ENCODE measurements at places on chromosomes 13 and 19.

DNA sequence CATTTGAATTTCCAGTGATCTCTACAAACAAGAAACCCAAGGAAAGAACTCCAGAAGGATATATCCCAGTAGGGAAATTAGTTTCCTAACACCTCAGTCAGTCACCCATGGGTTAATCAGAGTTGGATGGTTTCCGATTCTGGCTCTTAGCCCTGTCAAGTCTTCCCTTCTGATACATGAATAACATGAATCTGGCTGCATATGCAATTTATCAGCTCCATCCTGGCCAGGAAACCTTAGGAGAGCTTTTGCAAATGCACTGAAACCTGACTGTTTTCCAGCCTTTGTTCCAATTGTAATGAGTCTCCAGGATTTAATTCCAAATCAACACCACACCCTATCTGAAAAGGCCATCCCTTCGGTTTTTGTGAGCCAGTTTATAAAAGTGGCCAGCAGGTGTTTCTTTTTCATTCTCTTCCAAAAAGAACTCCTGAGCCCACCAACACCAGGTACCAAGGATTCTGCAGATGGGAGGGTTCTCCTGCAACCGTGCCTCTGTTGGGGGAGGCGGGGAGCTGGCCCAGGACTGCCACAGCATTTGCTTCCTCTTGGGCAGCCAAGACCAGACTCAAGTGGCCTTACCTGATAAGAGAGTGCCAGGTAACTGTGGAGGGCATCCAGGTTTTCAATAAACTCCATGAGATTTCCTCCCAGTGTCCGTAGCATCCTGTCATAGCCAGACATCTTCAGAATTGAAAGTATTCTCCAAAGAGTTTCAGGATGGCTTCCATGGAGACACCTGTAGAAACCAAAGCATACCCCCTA, 77.5 kb downstream of the C13orf42 start:
- no peak for DNase-seq

DNA sequence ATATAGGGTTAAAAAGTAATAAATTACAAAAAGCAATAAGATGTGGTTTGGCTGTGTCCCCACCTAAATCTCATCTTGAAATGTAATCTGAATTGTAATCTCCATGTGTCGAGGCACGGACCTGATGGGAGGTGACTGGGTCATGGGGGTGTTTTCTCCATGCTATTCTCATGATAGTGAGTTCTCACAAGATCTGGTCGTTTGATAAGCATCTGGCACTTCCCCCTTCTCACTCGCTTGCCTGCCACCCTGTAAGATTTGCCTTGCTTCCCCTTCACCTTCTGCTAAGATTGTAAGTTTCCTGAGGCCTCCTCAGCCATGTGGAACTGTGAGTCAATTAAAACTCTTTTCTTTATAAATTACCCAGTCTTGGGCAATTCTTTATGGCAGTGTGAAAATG, 577.4 kb downstream of the TBC1D4 start:
- no peak for DNase-seq

DNA sequence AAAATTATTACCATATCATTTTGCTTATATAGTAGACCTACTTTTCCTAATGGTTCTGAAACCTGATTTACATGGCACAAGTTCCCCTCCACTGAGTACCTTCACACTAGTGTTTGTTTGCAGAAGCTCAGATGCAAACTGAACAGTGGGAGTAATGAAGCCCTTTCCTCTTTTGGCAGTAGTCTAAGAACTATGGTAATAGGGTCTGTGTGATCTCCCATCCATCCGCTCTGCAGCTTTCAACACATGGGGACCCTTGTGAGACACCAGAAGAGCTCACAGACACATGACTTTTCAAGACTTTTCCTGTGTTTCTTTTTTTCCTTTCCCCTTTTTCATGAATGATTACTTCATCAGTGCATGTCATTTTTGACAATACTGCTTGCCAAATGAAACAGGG, 336.0 kb downstream of the ATP8A2 start:
- DNase-seq: no peak

DNA sequence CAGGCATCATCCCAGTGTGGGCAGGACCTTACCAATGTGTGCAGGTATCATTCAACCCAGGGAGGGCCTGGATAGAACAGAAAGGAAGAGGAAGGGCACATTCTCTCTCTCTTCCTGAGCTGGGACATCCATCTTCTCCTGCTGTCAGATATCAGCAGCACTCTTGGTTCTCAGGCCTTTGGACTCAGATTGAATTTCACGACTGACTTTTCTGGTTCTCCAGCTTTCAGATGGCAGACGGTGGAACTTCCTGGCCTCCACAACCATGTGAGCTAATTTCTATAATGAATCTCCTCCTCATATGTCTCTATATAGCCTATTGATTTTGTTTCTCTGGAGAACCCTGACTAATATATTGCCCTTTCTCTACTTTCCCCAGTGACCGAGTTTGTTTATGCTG, 77.3 kb downstream of the OLFM4 start:
- DNase-seq: no peak

- no peak for DNase-seq
Measured at GRCh38 chr13:59061621-59062020, 1102.1 kb downstream of the DIAPH3 start.

- DNase-seq: no peak
Measured at GRCh38 chr19:48279747-48280146, 9.9 kb downstream of the ZNF114 start.

DNA sequence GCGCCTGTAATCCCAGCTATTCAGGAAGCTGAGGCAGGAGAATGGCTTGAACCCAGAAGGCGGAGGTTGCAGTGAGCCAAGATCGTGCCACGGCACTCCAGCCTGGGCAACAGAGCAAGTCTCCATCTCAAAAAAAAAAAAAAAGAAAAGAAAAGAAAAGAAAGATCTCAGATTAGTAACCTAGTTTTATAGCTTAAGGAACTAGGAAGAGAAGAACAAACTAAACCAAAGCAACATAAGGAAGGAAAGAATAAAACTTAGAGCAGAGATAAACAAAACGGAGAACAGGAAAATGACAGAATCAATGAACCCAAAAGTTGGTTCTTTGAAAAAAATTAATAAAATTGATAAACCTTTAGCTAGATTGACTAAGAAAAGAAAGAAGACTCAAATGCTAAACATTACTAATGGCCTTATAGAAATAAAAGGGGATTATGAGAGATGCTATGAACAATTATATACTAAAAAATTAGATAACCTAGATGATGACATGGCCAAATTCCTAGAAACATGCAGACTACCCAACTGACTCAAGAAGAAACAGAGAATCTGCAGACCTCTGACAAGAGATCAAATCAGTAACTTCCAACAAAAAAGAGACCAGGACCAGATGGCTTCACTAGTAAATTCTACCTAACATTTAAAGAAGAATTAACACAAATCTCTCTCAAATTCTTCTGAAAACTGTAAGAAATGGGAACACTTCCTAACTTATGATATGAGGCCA, 68.2 kb downstream of the CDADC1 start:
- DNase-seq: no peak

GRCh38 chr19:38319421-38320258, at the start of gene KCNK6:
KCNK6 (plus strand) TSS chr19:38319845; CDS start chr19:38319951, 106 bp downstream.
- peak; percentile 17 for DNase-seq

GRCh38 chr13:114315074-114315785, 927 bp downstream of the CHAMP1 start:
- DNase-seq: no peak

GRCh38 chr13:64758521-64759244, 2471.5 kb downstream of the PCDH9 start:
- no peak for DNase-seq

DNA sequence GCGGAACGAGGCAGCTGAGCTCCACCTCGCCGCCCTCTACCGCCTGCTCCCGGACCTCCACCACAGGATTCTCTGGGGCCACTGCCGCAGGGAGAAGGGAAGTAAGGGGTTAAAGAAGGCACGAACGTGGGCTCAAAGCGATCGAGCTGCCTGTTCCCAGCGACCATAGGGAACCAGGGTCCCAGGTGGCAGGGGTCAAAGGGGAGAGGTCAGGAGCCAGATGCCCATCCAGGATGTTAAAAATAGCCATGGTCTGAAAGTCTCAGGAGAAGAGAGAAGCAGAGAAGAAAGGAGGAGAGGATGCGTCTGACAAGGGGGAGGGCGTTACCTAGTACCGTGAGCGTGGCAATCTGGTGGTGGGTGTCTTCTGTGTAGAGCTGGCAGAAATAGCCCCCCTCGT, 7.4 kb upstream of the ZNF428 start:
- no peak for DNase-seq

DNA sequence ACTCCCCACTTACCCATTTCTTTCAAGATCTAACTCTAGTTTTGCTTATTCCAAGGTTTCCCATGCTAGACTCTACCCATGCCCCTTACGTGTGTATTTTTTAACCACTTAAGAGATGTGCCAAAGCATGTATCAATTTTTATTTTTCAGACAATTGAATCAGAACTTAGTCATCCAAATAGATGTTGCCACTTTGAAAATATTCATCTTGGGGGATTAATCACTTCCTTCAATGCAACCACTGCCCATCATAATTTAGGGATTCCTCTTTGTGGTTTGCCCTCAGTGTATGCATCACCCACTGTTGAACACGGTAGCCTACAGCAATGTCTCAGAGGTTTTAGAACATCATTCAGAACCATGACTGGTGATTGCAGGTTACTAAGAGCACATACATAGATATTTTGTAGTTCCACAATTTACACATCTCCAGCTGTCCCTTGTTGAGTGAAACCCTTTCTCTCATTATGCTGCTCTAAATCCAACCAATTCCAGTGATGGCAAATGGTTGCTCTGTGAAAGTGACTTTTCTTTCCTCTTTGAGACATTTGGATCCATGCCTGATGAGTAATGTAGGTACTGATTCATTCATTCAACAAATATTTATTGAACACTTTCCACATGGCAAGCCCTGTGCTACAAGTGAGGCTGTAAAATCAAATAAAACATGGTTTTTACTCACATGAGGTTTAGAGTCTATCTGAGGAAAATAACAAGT, 60.6 kb upstream of the SERP2 start:
- DNase-seq: no peak

DNA sequence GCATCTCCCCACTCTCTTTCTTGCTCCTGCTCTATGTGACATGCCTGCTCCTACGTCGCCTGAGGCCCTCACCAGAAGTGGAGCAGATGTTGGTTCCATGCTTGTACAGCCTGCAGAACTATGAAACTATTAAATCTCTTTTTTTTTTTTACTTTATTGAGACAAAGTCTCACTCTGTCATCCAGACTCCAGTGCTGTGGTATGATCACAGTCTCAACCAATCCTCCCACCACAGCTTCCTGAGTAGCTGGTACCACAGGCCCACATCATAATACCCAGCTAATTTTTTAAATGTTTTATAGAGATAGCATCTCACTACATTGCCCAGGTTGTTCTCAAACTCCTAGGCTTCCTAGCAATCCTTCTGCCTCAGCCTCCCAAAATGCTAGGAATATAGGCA, 1067.7 kb downstream of the PCDH9 start:
- DNase-seq: no peak

DNA sequence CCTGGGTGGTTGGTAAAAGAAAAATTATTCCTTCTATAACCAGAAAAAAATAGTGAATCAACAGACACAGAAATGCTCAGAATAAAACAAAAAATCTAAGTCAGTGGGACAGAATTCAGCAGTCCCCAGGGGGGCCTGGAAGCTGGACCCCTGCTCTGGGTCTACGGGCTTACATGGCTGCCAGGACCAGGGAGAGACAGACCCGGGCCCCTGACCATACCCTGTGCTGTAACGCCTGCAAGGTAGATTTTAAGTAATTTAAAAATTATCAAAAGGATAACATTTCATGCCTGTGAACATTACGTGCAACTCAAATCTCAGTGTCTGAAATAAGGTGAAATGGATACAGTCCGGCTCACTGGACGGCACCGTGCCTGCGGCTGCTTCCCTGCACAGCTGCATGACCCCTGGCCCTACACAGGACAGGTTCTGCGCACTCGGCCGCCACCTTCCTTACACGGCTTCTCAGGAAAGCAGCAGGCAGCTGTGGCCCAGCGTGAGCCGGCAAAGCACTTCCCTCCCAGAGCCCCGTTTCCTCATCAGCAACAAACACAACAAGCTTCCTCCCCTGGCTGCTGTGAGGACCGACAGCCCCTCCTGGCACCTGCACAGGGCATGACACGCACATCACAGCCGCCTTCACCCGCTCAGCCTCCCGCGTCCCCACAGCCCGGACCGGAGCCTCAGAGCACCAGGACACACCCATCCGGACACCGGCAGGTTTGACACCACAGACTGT, 22.2 kb downstream of the RASA3 start:
- peak; percentile 76 for DNase-seq

DNA sequence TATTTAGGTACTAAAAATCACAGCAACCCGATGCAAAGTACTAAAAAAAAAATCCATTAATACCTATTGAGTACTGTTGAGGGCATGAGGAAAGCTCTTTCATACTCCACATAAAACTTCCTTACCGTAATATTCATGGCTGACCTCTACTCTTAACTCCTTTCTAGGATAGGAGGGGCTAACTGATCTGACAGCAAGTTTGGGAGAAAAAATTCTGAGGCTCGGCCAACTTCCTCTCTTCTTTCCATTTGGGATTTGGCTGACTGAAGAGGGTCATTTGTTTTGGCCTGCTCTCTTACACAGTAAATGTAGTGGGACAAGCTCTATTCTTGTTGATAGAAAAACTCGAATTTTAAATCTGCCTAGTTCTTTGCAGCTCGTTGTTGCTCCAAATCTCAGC, 9.4 kb upstream of the USPL1 start:
- DNase-seq: no peak

- DNase-seq: no peak
Measured at GRCh38 chr19:12095111-12095790, 30.7 kb downstream of the ZNF844 start.
